Activated CD4-positive, alpha-beta T cell treated with anti-CD3 and anti-CD28 coated beads, Interleukin-10, Interleukin-2, amounts not matched to agents 100 ng/mL and 50 ng/mL, durations not matched to agents 16 hours and 8 hours (primary cell): ENCODE measurements at places on chromosomes 1 and 21.

DNA sequence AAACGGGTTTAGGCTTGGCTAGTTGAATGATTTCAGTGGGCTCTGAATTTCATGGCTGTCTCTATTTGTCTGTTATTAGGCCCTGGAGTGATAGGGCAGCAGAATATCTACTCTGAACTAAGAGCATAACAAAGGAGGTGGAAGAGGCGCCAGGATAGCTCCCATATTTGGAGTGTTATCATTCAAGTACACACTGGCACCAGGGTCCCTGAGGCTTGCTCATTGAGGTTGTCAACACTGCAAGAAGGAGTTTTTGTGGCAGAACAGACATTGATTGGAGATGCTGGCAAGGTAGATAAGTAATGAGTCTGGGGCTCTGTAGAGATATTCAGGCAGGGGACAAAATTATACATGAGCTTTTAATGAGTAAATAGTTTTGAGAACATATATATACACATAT is 1748.4 kb downstream of the MRPL39 start:
- no peak for DNase-seq

DNA sequence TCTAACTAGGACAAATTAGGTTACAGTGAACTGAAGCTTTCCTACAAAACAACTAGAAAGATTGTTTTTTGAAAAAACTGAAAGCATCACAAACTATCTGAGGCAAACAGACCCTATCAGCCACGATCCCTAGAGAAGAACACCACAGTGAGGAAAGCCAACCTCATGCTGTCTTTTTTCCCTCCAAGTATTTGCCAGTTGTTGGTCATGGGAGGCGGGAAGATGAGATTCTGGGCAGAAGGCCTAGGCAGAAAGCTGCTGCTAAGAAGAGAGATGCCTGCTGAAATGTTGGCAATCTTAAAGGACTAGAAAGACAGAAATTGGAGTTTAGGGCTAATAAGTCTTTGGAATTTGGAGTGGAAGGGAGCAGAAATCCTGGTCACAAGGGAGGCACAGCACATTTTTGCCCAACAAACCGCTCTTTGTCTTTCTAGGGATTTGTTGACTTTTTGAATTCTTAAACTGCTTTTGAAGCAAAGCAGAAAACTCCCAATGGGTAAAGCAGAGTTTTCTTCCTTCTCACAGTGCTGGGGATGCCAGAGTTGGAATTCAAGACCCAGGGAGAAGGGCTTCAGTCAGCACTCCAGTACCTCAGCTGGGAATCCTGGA is 83.9 kb downstream of the MT1HL1 start:
- no peak for DNase-seq

DNA sequence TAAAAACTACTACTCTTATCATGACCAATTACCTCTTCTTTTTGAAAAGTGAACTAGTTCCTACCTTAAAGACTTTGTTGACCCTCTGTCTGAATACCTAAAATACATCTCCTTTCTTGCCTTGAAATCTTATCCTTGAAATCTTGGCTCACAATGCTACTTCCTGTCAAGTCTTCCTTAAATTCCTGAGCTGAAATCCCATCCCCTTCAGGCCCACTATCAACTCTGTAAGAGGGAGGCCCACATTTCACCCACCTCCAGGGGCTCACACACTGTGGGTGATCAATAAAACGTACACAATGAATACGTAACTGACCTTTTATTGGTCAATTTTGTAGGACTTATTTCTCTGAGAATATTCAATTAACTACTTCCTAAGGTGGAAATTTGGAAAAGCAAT is 88.0 kb downstream of the APP start:
- DNase-seq = no peak

GRCh38 chr1:95179205-95179986 is 54.6 kb upstream of the RWDD3 start:
- no peak for DNase-seq

DNA sequence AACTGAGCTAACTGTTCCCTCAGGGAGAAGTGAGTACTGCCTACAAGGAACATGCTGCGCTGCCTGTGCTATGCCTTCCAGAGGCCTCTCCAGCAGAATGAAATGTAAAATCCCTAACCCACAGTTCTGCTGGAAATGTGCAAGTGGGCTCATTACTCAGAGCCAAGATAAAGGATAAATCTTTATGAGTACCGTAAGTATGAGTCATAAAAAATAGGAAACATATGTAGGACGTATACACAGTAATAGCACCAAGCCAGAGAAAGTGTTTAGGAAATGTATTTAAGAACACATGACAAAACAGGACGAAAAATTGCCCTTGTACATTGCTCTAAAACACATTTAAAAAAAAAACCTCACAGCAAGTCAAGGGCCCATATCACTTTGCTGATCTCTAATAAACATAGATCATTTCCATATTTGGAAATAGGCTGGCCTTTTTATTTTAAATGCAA is 104.6 kb downstream of the TGFBR3 start:
- no peak for DNase-seq

GRCh38 chr1:9350013-9350908 is 57.6 kb downstream of the SPSB1 start:
- no peak for DNase-seq

DNA sequence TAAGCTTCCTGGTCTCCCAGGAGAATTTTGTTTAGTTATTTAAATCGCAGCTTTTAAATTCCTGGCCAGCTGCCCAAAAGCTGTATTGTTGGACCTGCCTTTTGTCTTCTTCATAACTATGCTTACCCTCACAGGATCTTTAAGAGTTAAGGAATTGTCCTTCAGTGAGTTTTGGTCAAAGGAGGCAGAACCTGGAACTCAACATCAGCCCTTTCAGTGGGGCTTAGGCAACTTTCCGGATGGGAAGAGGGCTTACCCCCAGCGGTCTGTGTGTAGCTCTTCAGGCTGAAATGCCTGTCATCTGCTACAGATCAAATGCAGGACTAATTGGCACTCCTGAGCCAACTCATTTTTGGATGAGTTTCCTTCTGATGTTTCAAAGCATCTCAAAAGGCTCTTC is 402.6 kb downstream of the SIPA1L2 start:
- no peak for DNase-seq

- DNase-seq = no peak
Observed at GRCh38 chr1:162373541-162374260, 3.0 kb downstream of the SPATA46 start.

- no peak for DNase-seq
Observed at GRCh38 chr1:68202239-68202832, 30.0 kb downstream of the WLS start.

DNA sequence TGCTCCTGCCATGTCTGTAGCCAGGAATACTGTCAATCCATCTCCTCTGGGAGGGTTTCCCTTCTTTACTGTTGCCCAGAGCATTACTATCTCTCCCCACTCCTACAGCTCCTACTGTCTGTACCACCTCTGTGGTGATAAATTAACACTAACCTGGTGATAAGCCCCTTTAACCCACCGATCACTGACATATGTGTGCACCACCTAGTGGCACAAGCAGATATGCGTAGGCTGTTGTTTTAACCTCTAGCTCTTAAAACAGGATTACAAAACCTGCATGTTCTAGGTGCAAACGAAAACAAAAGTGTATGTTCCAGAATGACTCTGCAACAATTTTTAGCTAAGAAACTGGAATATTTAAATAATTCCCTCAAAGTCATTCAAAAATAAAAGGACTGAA is 93.9 kb upstream of the BEND5 start:
- DNase-seq = peak; percentile 13

GRCh38 chr1:85576266-85576641 is 4.3 kb upstream of the CCN1 start:
- DNase-seq = no peak

DNA sequence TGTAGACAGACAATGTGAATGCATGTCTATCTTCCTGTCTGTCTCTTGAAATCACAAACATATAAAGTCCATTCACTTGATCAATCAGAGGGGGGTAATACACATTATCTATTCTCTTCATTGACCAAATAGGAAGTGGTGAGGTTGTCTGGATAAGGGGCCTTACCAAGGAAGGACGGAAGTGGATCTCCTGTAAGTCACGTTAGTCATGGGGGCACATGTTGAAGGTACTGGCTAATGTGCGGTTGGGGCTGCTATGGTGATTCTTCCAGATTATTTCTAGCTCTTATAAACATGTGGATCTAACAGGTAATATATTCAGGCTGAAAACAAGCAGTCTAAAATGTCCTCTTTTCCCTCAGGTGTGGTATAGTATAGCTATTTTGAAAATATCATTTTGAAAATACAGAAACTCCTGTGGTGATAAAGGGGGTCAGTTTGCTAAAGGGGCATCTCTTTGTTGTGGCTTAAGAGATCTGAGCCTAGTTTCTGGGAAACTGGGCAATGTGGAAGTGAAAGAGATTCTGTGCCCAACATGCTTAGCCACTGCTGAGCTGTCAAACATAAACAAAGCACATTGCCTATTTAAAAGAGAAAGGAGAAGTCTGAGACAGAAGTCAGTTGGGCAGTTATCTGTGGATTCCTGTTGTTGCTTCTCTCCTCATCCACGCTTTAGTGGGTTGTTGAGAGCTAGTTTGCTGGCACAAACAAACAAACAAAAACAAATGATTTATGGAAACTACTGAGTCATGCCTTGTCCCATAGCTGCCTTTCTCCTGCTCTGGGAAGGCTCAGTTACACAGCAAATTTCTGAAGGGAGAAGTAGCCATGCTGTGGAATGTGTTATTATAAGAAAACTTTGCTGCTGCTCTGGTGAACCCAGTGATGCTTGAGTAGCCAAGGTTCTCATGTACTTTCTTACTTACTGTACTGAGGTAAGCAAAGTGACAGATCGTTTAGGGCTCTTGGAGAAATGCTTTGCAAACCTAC is 166.9 kb downstream of the HLX start:
- peak; percentile 32 for DNase-seq

DNA sequence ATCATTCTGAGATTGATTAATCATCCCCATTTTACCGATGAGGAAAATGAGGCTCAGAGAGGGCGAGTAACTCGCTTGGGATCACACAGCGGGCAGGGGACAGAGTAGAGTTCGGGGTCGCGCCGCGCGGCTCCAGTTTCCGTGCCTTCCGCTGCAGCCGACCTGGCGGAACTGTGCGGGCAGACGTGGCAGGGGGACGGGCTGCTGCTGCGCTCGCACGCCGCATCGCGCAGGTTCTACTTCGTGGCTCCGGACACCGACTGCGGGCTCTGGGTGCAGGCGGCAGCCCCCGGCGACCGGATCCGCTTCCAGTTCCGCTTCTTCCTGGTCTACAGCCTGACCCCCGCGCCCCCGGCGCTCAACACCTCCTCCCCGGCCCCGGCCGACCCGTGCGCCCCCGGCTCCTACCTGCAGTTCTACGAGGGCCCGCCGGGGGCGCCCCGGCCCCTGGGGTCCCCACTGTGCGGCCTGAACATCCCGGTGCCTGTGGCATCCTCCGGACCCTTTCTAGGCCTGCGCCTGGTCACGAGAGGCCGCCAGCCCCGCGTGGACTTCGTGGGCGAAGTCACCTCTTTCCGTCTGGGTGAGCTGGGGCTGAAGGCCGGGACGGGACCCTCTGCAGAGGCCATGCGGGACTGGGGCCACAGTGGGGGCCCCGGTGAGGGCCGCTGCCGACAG is 2.3 kb downstream of the LDLRAD2 start:
- peak; percentile 26 for DNase-seq

GRCh38 chr1:184840596-184840995 is 85.9 kb upstream of the EDEM3 start:
- peak; percentile 35 for DNase-seq

DNA sequence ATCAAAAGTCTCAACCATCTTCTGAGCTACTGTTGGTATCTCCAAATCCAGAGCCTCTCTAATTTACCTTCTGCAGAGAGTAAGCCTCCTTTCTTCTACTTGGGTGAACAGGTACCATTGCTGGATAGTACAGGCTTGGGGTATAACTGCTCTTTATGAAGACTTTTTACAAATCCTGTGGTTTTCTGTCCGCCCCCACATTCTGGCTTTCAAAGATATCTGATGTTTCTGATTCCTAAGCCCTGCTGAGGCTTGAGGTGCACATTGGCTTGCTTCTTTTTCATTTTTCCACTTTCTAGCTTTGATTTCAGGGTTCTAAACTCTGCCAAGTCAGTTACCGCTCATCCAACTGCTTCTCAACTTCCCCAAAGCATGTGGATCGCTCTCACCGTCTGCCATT is 37.1 kb downstream of the TENT5C start:
- DNase-seq = no peak

- DNase-seq = no peak
Observed at GRCh38 chr1:105317976-105318375, 1568.3 kb downstream of the AMY1C start.

GRCh38 chr1:173638043-173639021 is 3.2 kb downstream of the TEX50 start:
- DNase-seq = no peak

DNA sequence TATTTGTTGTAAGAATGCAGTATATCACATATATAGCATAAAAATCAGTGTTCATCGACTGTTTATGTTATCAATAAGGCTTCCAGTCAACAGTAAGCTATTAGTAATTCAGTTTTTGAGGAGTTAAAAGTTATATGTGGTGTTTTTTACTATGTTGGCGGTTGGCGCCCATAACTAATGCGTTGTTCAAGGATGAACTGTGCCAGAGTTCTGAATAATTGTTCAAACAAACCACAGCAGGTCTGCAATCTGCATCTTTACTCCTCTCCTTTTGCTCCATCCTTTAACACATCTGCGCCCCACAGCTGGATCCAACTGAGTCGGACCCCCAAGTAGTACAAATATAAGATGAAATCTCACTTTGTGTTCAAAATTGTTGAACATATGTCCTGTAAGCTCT is 836.1 kb downstream of the LTN1 start:
- no peak for DNase-seq

DNA sequence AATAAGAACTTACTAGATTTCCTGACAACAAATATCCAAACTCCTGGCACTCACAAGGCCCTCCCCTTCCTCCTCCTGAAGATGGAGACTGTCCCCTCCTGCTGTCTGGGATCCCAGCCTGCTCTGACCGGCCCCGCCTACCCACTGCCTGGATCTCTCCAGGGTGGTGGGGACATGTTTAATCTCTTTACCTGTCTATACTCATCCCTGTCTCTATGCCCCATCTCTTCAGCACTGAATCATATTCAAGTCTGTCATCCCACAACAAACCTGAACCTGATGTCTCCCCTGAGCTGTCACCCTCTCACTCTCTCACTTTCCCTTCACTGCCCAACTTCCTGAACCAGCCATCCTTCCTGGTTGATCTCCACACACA is 22.1 kb downstream of the MATN1 start:
- DNase-seq = no peak

DNA sequence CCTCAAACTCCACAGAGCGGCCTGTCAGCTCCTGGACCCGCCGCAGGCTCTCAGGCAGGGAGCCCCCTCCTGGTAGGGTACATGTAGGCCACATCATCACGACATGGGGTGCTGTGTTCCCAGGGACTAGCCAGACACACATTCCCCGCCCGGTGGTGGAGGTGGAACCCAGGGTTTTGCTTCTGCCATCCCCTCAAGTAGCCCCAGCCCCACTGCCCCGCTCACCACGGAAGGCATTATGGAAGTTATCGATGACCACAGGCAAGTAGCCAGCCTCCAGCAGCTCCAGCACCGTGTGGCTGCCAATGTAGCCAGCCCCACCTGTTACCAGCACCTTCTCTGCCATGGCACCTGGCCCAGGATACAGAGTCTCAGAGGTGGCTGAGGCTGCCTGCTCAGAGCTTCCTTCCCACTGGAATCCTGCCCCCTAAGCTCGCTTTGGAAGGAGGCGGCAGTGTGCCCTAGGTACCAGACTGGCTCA is 1.9 kb downstream of the GALE start:
- DNase-seq = no peak
